Breast epithelium (tissue), 4 donors: ENCODE measurements at places on chromosomes 2 and 18. TPM values are rescaled to one million over a fixed set of nuclear protein-coding genes. Genes with fewer than 3 reads are reported as not detected.

INHA gene
- total RNA-seq: 0.73 TPM

ONECUT2 gene
- under 0.01 TPM for total RNA-seq

FBLN7 gene
- 15.7 TPM for total RNA-seq

KCNF1 gene
- total RNA-seq: 0.29 TPM

VWC2L gene
- total RNA-seq: not detected

KCNG2 gene
- total RNA-seq: 0.32 TPM

CCDC74B gene
- total RNA-seq: 16.1 TPM

EMILIN1 gene
- 25.6 TPM for total RNA-seq

OBSL1 gene
- 91.9 TPM for total RNA-seq

SERPINB10 gene
- not detected for total RNA-seq

EFR3B gene
- total RNA-seq: 0.98 TPM

IL36A gene
- total RNA-seq: not detected

INPP5D gene
- total RNA-seq: 20.0 TPM

DNA sequence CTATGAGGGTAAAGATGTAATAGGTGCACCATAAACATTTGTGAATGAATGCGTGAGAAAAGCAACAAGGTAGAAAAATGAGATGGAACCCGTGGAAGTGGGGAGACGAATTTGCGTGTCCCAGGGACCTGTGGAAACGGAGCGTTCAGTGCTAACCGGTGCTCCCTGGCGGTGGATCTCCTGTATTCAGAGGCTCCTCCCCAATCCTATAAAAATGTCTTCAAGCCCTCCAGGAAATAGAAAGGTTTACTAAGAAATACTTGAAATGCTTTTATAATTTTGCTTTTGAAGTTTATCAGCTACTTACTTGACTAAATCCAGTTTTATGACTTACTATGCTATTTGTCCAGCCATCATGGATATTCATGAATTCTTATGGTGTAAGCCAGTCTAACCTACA, 62.8 kb upstream of the RBM44 start:
- no peaks in the 10 kb centered on the region for H3K27me3 ChIP-seq
- H3K36me3 ChIP-seq: no peaks in the 10 kb centered on the region
- H3K27ac ChIP-seq: peak overlapping the region; percentile 86
- no peaks in the 10 kb centered on the region for H3K4me1 ChIP-seq

- no peaks in the 10 kb centered on the region for H3K36me3 ChIP-seq
- H3K27me3 ChIP-seq: no peaks in the 10 kb centered on the region
- H3K27ac ChIP-seq: no peak overlapping the region
Observed at GRCh38 chr2:105777031-105777482, 32.3 kb downstream of the NCK2 start.

- no peaks in the 10 kb centered on the region for H3K4me1 ChIP-seq
- no peaks in the 10 kb centered on the region for H3K36me3 ChIP-seq
- no peak for DNase-seq
- H3K27ac ChIP-seq: no peak overlapping the region
- H3K27me3 ChIP-seq: no peaks in the 10 kb centered on the region
Observed at GRCh38 chr2:140905083-140905781, 1225.6 kb downstream of the LRP1B start.

DNA sequence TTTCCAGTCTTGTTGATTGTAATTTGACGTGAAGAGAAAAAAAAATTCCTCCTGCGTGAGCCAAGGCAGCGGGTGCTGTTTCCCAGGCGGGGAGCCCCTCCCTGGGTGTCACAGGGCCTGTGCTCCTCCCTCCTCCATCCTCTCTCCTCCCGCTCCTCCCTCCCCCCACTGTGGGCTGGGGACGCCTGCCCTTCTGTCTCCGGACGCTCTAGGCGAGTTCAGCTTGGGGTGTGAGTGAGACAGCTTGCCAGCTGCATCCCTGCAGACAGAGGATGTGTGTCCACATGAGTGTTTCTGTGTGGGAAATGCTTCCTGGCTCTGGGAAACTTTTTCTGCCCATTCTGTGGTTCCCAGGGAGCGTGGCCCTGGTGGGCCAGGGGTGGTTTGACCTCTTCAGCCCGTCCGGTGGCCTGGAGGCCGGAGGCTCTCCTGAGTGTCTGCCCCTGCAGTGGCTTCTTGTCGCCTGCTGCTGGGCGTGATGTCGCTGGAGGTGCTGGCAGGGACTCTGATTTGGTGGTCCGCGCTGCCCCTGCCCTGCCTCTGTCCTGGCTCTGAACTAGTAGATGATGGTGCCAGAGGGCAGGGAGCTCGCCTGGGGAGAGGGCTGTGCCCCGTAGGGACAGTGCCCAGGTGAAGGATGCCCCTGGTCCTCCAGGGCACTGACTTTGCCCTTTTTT, 96.4 kb downstream of the USP40 start:
- no peak overlapping the region for H3K4me3 ChIP-seq
- H3K27ac ChIP-seq: no peak overlapping the region
- H3K27me3 ChIP-seq: no peaks in the 10 kb centered on the region

GRCh38 chr2:234218266-234219045, 168.0 kb downstream of the SPP2 start:
- H3K4me3 ChIP-seq: no peak overlapping the region
- H3K27me3 ChIP-seq: no peaks in the 10 kb centered on the region
- no peak for DNase-seq
- H3K4me1 ChIP-seq: no peaks in the 10 kb centered on the region
- no peaks in the 10 kb centered on the region for H3K36me3 ChIP-seq
- H3K27ac ChIP-seq: no peak overlapping the region

DNA sequence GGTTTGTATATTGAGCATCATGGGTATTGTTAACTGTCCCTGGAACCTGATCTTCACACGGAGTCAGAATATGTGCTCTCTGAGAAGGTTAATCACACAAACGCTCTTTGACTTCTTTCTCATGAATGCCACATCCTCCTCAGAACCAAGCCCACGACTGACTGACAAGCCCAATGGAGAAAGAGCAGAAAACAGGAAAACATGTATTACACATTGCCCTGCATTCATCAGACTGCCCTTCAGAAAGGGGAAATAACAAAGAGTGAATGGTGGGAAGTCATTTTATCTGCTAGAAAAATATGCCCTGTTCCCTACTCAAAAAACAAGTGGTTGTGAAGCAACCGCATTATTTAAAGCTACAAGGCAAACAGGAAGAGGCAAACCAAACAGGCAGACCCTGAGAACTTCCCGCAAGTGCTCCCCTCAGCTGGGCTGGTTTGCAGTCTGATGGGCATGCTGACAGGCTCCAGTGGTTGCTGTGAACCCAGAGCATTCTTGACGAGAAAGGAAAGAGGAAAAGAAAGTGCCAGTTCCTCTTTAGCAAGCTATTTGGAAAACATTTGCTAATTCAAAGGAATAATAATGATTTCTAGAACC, 172.9 kb upstream of the SETBP1 start:
- no peak overlapping the region for H3K4me3 ChIP-seq
- H3K4me1 ChIP-seq: no peaks in the 10 kb centered on the region
- H3K27me3 ChIP-seq: no peaks in the 10 kb centered on the region
- H3K27ac ChIP-seq: no peak overlapping the region
- no peak for DNase-seq
- H3K36me3 ChIP-seq: no peaks in the 10 kb centered on the region

DNA sequence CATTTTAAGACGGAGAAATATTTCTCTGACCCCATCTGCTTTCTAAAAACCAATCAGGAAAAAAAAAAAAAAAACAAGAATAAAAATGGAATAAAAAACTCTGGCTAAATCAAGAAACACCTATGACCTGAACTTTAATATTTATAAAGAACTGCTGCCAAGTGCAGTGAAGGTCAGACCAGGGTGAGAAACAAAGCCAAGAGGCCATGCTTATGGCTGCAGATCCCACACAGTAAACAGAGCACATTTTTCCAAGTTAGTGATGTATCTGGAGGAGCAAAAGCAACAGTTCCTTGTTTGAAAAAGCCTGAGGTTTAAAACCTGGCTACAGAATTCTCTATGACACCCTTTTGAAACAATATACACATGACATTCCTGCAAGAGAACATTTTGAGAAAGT, 242.3 kb downstream of the SRBD1 start:
- H3K4me3 ChIP-seq: no peak overlapping the region
- DNase-seq: no peak
- H3K4me1 ChIP-seq: no peaks in the 10 kb centered on the region

GRCh38 chr2:85511008-85511811, 27.8 kb upstream of the MAT2A start:
- no peaks in the 10 kb centered on the region for H3K36me3 ChIP-seq
- H3K27ac ChIP-seq: no peak overlapping the region
- DNase-seq: no peak
- no peak overlapping the region for H3K4me3 ChIP-seq
- H3K27me3 ChIP-seq: no peaks in the 10 kb centered on the region

DNA sequence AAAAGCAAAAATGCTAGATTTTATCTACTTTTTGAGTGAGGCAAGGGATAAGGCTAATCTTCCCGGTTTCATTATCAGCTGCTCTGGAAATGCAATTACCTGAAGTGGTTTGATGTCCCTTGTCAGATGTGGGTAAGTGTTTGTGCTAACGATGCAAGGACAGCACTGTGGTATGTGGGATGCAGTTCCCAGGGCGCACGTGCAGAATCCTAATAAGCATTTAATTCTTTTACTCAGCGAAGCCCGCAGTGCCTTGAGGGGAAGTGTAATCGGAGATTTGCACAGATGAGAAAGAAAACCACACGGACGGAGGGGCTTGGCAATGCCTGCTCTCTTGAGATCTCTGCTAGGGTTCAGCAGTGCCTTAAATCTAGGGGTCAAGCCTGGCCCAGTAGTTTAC, 108.5 kb upstream of the LYPD6 start:
- no peak for DNase-seq
- no peak overlapping the region for H3K4me3 ChIP-seq
- H3K27me3 ChIP-seq: no peaks in the 10 kb centered on the region
- H3K27ac ChIP-seq: no peak overlapping the region

- no peak for DNase-seq
- no peaks in the 10 kb centered on the region for H3K36me3 ChIP-seq
- no peak overlapping the region for H3K4me3 ChIP-seq
- no peaks in the 10 kb centered on the region for H3K4me1 ChIP-seq
Observed at GRCh38 chr2:219851169-219851568, 223.7 kb downstream of the SLC4A3 start.

DNA sequence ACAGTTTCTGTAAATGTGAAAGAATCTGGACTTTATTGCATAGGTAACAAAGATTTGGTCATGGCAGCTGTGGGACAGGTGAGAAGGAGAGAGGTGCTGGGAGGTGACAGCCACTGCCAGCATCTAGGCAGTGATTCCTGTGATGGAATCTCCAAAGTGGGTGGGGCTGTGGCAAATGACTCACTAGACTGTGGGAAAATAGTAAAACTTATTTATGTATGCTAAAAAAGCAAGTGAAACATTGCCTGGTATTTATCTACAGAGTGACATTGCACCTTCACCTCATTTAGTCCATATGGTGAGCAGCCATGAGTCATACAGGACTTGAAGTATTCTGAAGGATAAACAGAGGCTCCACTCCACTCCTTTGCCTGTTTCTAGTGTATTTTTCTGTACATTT, 145.3 kb upstream of the MEX3C start:
- H3K4me3 ChIP-seq: no peak overlapping the region
- H3K27ac ChIP-seq: no peak overlapping the region
- no peaks in the 10 kb centered on the region for H3K36me3 ChIP-seq
- no peaks in the 10 kb centered on the region for H3K27me3 ChIP-seq

GRCh38 chr2:37619230-37619958, 52.0 kb downstream of the CDC42EP3 start:
- H3K4me1 ChIP-seq: no peaks in the 10 kb centered on the region
- no peak overlapping the region for H3K27ac ChIP-seq
- DNase-seq: no peak

DNA sequence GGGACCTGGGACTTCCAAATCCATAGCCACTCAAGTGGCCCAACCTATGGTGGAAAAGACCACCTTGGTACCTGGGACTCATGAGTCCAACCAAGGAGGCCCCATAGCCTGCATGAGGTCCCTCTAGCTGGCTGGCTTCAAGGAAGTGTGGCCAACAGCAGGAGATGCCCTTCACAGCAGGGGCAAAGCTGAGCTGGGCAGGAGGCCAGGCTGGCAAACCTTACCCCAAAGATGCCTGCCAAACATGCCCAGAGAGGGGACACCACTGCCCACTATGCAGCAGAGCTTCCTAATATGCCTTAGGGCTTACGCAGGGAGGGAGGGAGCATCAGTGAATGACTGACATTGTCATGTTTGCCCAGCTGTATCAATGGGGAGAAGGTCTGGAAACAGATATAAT, 188.0 kb upstream of the GLI2 start:
- H3K36me3 ChIP-seq: no peaks in the 10 kb centered on the region
- no peaks in the 10 kb centered on the region for H3K27me3 ChIP-seq
- DNase-seq: no peak
- peaks cover 7% of the 10 kb centered on the region for H3K4me1 ChIP-seq
- no peak overlapping the region for H3K27ac ChIP-seq

GRCh38 chr18:29076645-29077044, 899.7 kb upstream of the CDH2 start:
- no peaks in the 10 kb centered on the region for H3K4me1 ChIP-seq
- DNase-seq: no peak
- no peaks in the 10 kb centered on the region for H3K27me3 ChIP-seq

- H3K4me3 ChIP-seq: no peak overlapping the region
- no peaks in the 10 kb centered on the region for H3K36me3 ChIP-seq
- DNase-seq: no peak
- no peaks in the 10 kb centered on the region for H3K4me1 ChIP-seq
- no peaks in the 10 kb centered on the region for H3K27me3 ChIP-seq
- H3K27ac ChIP-seq: no peak overlapping the region
Observed at GRCh38 chr2:149161481-149162225, 123.2 kb downstream of the LYPD6B start.

DNA sequence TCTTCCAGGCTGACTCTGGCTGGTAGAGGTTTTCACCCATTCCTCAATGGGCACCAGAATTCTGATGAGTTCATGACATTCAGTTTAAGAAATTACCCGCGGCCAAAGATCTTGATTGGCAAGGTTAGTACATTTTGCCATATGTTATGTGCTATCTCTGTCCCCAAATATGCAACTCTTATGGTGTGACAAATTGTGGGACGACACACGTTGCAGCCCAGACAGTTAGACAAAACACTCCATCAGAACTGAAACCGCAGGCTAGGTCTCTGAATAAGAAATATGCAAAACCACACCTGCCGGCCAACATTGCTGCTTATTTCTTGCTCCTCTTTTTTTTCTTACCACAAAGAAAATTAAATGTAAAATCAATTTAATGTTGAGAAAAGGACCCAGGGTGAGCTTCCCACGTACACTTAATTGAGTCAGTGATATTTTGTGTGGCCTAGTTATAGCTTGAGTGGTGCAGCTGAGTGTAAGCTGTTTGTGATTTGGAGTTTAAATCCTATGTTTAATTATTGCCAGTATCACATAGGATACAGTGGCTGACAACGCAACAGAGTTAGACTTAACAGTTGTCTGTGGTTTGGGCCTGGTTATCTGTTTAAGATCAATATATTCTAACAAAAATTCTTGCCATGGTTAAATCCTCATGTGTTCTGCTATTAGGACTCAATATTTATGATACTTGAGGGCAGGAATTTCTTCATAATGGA, 35.7 kb upstream of the LTBP1 start:
- H3K27ac ChIP-seq: no peak overlapping the region
- H3K4me3 ChIP-seq: no peak overlapping the region
- no peaks in the 10 kb centered on the region for H3K4me1 ChIP-seq
- no peak for DNase-seq
- no peaks in the 10 kb centered on the region for H3K27me3 ChIP-seq

DNA sequence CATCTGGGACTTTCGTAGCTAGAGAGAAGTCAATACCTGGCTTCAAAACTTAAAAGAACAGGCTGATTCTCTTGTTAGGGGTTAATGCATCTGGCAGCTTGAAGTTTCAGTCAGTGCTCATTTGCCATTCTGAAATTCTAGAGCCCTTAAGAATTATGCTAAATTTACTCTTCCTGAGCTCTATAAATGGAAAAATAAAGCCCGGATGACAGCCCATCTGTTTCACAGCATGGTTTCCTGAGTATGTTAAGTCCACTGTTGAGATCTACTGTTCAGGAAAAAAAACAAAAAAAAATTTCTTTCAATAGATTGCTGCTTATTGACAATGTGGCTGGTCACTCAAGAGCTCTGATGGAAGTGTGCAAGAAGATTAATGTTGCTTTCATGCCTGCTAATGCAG, 101.3 kb upstream of the RPE start:
- no peaks in the 10 kb centered on the region for H3K4me1 ChIP-seq
- no peak overlapping the region for H3K4me3 ChIP-seq
- no peak for DNase-seq
- H3K27ac ChIP-seq: no peak overlapping the region
